ENCODE measurements at places on chromosomes 16 and 17.

GRCh38 chr17:13576661-13577526, 24.8 kb downstream of the HS3ST3A1 start:
- no peak for DNase-seq

DNA sequence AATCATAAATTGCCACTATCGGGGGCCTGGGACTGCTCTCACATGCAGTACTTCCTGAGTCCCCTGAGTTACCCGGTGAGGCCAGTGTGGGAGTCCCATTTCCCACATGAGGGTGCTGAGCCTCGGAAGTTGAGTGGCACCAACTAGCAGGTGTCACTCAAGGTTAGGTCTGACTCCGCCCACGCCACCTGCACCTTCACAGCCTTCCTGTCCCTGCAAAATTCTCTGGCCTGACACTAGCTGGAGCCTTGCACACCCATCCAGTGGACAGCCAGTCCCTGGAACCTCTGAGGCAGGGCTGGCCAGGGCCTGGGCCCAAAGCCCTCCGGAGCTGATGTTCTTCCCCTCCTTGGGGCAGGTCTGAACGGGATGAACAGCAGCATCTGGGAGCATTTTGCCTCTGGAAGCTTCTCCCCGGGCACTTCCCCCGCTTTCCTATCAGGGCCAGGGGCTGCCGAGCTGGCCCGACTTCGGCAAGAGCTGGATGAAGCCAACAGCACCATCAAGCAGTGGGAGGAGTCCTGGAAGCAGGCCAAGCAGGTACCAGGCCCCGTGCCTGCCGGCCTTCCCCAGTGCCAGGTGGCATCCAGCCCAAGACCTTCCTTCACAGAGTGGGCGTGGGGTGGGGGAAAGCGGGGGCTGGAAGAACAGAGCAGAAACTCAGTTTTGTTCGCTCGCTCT, 21.9 kb downstream of the UNC13D start:
- no peak for DNase-seq

DNA sequence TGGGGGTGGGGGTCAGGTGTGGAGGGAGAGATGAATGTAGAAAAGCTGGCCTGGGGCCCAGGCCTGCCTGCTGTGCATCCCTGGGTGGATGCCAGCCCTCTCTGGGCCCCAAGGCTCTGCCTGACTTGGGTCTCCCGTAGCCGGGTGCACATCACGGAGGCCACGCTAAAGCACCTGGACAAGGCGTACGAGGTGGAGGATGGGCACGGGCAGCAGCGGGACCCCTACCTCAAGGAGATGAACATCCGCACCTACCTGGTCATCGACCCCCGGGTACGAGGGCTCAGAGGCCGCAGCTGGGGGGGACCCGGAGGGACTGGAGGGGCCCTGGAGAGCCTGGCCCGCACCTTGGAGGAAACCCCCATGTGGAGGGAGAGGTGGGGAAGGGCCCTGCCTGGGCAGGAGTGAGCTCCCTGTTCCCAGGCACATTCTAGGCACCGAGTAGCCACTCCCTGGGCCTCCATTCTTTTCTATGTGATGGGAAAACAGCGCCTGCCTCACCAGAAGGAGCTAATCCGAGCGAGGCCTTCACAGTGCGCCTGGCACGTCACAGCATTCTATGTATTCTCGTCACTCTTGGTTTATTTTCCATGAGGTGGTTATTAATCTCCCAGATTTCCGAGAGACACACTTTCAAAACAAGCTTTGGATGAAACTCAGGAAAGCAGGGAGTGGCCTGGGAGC, 34.7 kb downstream of the ADCY7 start:
- no peak for DNase-seq

GRCh38 chr17:39197380-39198185, at the start of gene CACNB1:
CACNB1 (minus strand) TSS chr17:39197669; CDS start chr17:39197495, 174 bp downstream.
- DNase-seq = peak; percentile 59

DNA sequence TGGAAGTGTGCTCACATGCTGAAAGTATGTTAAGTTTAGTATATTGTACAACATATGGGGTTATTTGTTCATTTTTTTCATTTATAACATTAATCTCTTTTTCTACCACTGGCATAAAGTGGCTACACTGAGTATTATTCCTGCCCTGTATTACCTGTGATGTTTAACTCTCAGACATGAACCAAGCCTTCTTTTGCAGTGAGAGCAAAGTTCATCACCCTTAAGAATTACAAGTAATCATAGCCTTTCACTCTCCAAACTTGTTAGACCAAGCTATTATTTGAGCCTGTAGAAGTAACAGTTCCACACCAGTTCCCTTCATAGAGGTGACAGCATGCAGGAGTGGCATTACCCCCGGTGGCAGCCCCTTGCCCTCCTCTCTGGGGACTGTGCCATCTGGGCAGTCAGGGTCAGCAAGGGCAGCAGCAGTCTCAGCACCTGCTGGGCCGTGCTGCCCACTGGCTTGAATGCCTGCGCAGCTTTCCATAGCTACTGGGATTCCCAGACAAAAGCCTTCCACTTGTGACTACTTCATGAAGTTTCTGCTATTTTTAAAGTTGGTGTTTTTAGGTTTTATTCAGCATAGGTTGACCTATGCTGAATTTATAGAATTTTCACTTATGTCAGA, 71.3 kb downstream of the TMC6 start:
- DNase-seq = no peak

DNA sequence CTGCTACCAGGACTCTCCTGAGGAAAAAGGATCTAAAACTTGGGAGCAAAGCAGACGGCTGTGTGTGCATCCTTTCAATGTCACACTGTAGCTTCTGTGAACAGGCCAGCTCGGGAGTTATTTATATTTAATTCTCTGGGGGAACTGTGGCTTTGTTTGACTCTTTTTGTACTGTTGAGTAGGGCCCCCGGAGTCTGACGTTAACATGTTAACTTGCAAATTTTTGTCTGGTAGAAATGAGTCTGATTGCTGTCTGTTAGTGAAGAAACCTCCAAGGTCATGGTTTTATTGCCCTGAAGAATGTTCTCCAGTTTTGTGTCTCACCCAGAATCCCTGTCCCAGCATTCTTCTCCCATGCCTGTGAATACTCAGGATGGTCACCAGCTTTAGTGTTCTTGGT, 14.2 kb upstream of the KCNG4 start:
- DNase-seq = no peak

GRCh38 chr16:83781-84615, 6.0 kb downstream of the MPG start:
- no peak for DNase-seq

DNA sequence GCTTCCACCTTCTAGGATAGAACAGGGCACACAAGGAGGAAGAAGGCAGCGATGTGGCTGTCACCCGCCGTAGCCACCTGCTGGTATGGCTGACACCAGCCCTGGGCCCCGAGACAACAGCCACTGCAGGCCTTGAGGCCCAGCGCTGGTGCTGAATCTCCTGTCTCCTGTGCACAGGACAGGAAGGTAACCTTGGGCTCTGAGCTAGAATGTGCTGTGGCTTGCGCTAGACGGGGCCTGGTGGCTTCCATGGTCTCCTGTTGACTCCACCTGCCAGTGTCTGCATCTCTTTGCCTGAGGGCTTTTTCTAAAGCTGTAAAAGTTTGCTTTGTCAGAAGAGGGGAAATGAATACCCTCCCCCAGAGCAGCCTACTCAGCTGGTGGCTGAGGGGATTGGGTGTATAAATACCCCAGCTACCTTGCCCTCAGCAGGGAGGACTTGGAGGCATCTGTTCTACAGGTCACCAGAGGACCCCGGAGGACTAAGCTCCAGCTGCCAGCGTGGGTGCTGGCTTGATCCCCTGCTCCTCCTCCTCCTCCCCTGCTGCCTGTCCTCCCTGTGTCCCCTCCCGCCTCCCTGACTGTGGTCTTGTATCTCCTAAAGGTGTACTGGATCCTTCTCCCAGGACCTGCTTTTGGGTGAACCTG, 76.1 kb upstream of the SDK2 start:
- no peak for DNase-seq

DNA sequence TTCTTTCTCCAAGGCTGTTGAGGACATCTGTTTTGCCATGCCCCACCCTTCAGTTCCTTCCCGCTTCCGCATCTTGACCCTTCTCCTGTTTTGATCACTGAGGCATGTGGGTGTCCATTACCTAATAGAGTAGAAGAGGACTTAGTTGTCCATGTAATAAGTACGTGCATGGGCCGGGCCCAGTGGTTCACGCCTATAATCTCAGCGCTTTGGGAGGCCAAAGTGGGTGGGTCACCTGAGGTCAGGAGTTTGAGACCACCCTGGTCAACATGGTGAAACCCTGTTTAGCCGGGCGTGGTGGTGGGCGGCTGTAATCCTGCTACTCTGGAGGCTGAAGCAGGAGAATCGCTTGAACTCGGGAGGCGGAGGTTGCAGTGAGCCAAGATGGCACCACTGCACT, 637.8 kb upstream of the EEF2KMT start:
- no peak for DNase-seq

DNA sequence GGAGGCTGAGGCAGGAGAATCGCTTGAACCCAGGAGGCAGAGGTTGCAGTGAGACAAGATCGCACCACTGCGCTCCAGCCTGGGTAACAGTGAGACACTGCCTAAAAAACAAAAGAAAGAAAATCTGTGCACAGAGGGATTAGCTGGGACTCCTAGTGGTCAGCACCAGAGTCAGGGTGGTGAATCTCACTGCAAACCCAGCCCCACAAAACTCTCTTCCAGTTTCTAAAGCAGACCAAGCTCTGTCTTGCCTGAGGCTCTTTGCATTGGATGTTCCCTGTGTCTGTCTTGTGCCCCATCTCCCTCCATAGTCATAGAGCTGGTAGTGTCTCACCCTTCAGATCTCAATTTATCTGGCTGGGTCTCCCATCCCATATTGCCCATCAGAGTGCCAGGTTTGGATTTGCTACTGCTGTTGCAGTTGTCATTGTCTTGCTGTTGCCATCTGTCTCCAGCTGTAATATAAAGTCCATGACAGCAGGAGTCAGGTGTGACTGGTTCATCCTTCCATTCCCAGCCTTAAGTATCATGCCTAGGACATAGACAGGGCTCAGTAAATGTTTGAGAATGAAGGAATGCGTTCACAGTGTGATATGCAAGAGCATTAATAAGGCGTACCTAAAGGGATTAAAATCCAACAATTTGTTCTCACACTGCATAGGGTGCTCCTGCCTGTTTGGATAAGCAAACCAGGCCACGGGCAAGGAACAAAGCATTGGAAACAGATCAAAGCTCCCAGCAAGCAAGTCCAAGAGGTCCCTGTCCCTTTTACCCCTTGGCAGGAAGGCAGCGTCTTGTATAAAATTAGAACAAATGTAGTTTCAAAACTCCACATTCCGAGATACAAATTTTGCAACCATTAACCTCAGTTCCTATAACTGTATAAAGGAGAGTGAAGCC, 614.6 kb upstream of the CDH5 start:
- DNase-seq = no peak

GRCh38 chr16:12685806-12686205, 117.9 kb downstream of the CPPED1 start:
- DNase-seq = no peak

- no peak for DNase-seq
These were observed 42.0 kb downstream of the MGAT5B start for GRCh38 chr17:76909971-76910760.

DNA sequence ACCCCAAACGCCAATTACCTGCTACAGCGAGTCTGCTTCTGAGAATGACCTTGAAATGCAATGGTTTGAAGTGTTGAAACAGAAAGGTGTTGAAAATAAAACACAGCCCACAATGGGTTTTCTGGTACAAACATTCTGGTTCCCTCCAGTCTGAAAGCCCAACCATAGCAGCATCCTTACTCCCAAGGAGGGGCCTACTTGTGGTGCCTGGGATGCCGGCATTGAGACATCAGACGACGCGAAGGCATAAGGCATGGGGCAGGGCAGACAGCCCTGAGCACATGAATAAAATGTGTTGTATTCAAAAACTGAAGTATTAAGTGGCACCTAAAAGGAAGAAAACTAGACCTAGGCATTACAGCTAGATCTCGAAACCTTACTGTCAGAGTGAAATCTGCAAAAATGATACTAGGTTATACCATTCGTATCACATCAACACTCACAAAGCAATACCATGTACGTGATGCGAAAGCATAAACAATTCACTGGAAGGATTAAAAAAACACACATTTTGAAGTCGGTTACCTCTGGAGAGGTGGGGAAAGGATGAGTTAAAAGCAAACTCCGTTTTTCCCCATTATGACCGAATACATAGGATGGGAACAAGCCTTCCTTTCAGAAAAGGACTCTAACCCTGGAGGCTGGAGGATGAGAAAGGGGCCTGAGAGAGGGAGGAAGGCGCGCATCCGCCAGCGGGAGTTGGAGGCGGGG, 702 bp downstream of the NUDT21 start:
- DNase-seq = no peak

DNA sequence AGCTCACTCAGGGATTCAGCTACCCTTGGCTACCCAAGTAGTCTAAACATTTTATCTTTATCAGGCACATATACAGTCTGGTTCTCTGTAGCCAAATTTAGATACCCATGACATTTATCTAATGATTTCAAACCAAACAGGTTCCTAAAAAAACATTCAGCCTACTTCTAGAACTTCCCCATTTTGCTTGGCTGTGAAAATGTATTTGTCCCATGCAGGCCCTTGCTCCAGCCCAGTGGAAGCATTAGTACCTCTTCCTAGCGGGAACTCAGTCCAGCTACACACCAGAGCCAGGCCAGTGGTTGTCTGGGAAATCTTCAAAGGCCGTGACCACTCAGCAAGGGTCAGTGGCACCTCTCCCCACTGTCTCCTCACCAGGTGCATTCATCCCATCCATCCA, 26.2 kb upstream of the NAGLU start:
- no peak for DNase-seq

DNA sequence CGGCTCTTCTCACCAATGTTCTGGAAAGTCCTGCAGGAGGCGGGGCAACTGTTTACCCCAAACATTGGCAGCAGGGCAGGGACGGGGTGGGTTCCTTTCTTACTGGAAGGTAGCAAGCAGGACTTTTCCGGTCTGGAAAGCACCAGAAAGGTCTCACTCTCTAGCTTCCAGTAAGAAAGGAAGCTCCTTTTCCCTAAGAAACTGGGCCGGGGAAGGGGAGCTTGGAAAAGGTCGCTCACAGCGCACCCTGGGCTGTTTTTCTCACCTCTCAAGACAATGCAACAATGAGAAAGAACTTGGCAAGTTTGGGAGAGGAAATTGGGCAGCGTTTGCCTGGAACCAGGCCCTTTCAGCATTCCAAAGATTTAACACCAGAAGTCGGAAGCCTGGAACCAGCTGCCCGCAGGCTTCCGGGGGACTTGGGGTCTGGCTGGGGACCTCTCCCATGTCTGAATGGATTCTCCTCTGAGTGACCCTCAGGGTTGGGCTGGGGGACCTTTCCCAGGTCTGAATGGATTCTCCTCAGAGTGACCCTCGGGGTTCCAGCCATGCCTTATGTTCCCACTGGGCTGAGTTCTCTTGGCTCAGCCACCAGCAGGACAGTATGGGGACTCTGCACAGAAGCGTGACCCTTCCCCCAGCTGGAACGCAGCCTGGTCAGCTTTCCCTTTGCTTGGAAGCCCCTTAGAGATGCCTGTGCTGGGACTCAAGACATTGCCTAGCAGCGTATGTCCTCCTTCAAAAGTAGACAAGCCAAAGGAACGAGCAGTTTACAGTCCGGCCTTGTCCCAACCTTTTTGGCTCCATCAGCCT, 166.5 kb upstream of the PLCG2 start:
- DNase-seq = no peak

- no peak for DNase-seq
These were observed 19.6 kb downstream of the SPIRE2 start for GRCh38 chr16:89847940-89848297.
